ENCODE measurements at places on chromosomes 7 and 10. TPM values are rescaled to one million over a fixed set of nuclear protein-coding genes. Genes with fewer than 3 reads are reported as not detected.

BAIAP2L1 gene
- total RNA-seq: 40.8 TPM

RHEB gene
- 43.4 TPM for total RNA-seq

BLNK gene
- 25.5 TPM for total RNA-seq

CH25H gene
- total RNA-seq: not detected

NKX2-3 gene
- total RNA-seq: not detected

TBRG4 gene
- total RNA-seq: 70.1 TPM

PON2 gene
- total RNA-seq: 130 TPM

HHEX gene
- not detected for total RNA-seq

FKBP6 gene
- not detected for total RNA-seq

SCD gene
- 247 TPM for total RNA-seq

FRMD4A gene
- 25.5 TPM for total RNA-seq

PFKFB3 gene
- total RNA-seq: 9.5 TPM

OR2F1 gene
- not detected for total RNA-seq

Measured in placental epithelial cell (primary cell).